ENCODE measurements at places on chromosomes 3 and 15. TPM values are rescaled to one million over a fixed set of nuclear protein-coding genes. Genes with fewer than 3 reads are reported as not detected.

CPNE9 gene
- 0.90 TPM for total RNA-seq

ZDHHC23 gene
- 15.0 TPM for total RNA-seq

IL5RA gene
- 0.69 TPM for total RNA-seq

TICRR gene
- total RNA-seq = 0.09 TPM

PPP1R14D gene
- total RNA-seq = 1.3 TPM

DNA sequence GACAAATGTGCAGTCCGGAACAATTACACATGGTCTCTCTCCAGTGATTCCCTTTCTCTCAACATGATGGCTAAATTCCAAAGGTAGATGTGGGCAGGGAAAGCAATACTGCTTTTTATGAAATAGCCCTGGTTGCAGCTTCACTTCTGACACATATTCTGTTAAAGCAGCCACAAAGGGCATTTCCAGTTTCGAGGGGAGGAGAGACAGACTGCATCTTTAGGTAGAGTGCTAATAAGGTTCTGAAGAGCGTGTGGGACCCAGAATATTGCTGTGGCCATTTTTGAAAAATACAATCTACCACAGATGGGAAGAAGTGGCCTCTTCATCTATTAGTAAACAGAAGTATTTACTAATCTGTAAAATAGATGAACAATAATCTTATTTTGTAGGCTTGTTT is 139.3 kb upstream of the PEX5L start:
- DNase-seq = no peak

DNA sequence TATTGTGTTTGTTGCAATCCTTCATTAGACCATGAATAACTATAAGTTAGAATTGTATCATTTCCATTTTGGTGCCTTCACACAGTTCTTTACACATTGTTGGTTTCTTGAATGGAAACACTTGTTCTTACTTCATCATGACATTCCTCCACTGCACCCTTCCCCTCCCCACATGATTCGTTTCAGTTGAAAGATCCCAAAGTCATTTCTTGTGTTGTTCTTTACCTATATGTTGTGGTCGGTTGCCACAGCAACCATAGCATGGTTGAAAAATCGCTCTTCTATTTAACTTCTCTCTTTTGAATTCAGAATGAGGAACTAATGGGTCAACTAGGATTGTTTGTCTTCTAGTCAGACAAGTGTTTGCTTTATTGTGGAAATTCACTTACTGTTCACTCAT is 103.3 kb downstream of the IL1RAP start:
- peaks cover 6% of the 10 kb centered on the region for H3K4me1 ChIP-seq
- no peaks in the 10 kb centered on the region for H3K27me3 ChIP-seq
- H3K36me3 ChIP-seq = no peaks in the 10 kb centered on the region
- no peak for DNase-seq
- H3K4me3 ChIP-seq = no peak overlapping the region

DNA sequence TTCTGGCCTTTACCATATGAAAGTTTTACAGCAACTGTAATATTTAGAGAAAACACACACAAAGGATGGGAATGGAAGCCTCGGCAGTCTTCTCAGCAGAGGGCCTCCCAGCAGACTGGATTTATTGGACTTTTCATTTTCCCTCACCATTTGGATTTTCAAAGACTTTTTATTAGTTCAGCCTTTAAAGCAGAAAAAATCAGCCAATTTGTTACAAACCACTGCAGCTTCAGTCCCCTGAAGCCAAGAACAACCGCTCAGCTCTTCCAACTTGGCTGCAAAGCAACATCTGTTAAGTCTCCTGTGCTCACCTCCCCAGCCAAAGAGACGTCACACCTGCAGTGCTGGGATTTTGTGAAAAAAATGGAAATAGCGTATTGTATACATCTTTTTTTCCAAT is 120.8 kb downstream of the GMPS start:
- no peak overlapping the region for H3K27ac ChIP-seq
- H3K27me3 ChIP-seq = no peaks in the 10 kb centered on the region
- no peak overlapping the region for H3K4me3 ChIP-seq
- H3K4me1 ChIP-seq = no peaks in the 10 kb centered on the region

DNA sequence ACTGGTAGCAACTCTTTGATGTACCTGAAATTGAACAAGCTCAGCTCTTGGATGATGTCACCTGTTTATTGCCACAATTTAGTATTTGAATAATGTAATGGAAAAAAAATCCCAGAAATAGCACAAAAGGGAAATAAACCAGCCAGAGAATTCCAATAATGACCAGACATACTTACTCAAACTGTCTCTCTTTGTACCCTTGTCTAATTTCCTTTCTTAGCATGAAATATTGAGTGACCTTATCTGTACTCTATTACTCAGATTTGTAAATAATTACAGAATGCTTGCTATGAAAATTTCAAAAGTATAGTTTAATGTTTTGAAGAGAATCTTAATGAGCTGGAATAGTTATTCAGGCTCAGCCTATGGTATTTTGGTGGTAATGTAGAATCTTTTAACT is 555.4 kb upstream of the SGO1 start:
- no peaks in the 10 kb centered on the region for H3K27me3 ChIP-seq
- no peak overlapping the region for H3K27ac ChIP-seq
- no peak for DNase-seq
- no peak overlapping the region for H3K4me3 ChIP-seq

DNA sequence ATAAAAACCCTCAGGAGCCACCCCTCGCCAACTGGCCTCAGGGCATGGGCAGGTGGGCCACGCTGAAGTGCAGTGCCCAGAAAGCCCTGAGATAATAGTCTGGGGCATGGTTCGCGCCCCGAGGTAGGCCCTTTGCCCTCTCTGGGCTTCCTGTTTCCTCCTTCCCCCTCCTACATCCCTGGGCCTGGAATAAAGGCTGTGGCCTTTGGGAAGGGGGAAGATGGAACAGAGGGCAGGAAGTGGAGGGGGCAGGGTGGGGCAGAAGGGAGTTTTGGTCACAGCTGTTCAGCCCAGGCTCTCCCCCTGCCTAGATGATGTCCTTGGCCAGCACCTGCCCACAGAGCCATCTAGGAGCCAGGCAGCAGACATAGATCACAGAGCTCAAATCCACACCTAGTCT is 11.3 kb downstream of the CSRNP1 start:
- peaks cover 52% of the 10 kb centered on the region for H3K4me1 ChIP-seq
- DNase-seq = no peak
- no peaks in the 10 kb centered on the region for H3K27me3 ChIP-seq
- H3K27ac ChIP-seq = peak overlapping the region; percentile 52
- peaks cover 60% of the 10 kb centered on the region for H3K36me3 ChIP-seq
- H3K4me3 ChIP-seq = no peak overlapping the region

GRCh38 chr3:121411523-121411922 is 134.3 kb downstream of the POLQ start:
- H3K4me3 ChIP-seq = no peak overlapping the region
- H3K27ac ChIP-seq = no peak overlapping the region
- H3K4me1 ChIP-seq = no peaks in the 10 kb centered on the region
- H3K36me3 ChIP-seq = no peaks in the 10 kb centered on the region

DNA sequence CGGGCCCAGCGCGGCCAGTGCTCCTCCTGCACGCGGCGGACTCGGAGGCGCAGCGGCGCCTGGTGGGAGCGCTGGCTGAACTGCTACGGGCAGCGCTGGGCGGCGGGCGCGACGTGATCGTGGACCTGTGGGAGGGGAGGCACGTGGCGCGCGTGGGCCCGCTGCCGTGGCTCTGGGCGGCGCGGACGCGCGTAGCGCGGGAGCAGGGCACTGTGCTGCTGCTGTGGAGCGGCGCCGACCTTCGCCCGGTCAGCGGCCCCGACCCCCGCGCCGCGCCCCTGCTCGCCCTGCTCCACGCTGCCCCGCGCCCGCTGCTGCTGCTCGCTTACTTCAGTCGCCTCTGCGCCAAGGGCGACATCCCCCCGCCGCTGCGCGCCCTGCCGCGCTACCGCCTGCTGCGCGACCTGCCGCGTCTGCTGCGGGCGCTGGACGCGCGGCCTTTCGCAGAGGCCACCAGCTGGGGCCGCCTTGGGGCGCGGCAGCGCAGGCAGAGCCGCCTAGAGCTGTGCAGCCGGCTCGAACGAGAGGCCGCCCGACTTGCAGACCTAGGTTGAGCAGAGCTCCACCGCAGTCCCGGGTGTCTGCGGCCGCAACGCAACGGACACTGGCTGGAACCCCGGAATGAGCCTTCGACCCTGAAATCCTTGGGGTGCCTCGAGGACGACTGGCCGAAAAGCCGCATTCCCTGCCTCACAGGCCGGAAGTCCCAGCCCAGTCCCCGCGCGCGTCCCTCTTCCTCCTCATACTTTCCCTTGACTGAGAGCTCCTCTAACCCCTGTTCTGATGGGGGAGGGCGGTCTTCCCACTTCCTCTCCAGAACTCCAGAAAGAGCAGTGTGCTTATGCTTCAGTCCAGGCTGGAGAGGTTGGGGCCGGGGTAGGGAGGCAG is 1.4 kb upstream of the IL17RC start:
- peak; percentile 92 for DNase-seq
- no peaks in the 10 kb centered on the region for H3K36me3 ChIP-seq
- H3K27ac ChIP-seq = peak overlapping the region; percentile 71

GRCh38 chr3:184512621-184513020 is 49.0 kb upstream of the EPHB3 start:
- H3K27ac ChIP-seq = no peak overlapping the region
- H3K27me3 ChIP-seq = peaks cover 42% of the 10 kb centered on the region
- H3K36me3 ChIP-seq = no peaks in the 10 kb centered on the region
- no peak overlapping the region for H3K4me3 ChIP-seq

- no peaks in the 10 kb centered on the region for H3K27me3 ChIP-seq
- DNase-seq = no peak
- H3K36me3 ChIP-seq = no peaks in the 10 kb centered on the region
- peaks cover 19% of the 10 kb centered on the region for H3K4me1 ChIP-seq
These were observed 102.0 kb downstream of the TBC1D5 start for GRCh38 chr3:17640466-17640865.

GRCh38 chr3:3499012-3499562 is 300.1 kb upstream of the LRRN1 start:
- H3K36me3 ChIP-seq = no peaks in the 10 kb centered on the region
- no peak overlapping the region for H3K27ac ChIP-seq
- no peak for DNase-seq
- no peaks in the 10 kb centered on the region for H3K27me3 ChIP-seq

GRCh38 chr3:128553560-128553959 is 60.6 kb upstream of the GATA2 start:
- no peaks in the 10 kb centered on the region for H3K4me1 ChIP-seq
- H3K27ac ChIP-seq = no peak overlapping the region
- H3K4me3 ChIP-seq = no peak overlapping the region
- DNase-seq = peak; percentile 30
- H3K36me3 ChIP-seq = no peaks in the 10 kb centered on the region
- peaks cover 24% of the 10 kb centered on the region for H3K27me3 ChIP-seq

DNA sequence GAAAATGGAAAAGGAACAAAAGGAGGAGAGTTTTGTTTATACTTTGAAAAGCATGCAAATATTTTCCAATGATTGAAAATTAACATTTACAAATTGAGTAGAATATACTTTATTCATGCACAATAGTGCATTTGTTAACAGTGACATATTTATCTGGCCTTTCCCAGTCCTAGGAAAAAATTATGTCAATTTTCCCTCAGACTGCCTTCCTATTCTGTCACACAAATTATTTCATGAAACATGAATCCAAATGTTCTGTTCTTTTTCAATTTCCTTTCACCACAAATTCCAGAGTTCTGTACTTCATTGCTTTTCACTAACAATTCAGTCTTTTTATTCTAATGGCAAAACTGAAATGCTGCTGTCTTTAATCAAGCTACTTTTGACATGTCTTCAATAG is 945.1 kb downstream of the ROBO1 start:
- H3K27me3 ChIP-seq = no peaks in the 10 kb centered on the region
- H3K4me1 ChIP-seq = no peaks in the 10 kb centered on the region
- no peak for DNase-seq
- H3K27ac ChIP-seq = no peak overlapping the region
- no peak overlapping the region for H3K4me3 ChIP-seq

- no peak overlapping the region for H3K27ac ChIP-seq
- H3K4me3 ChIP-seq = no peak overlapping the region
- no peaks in the 10 kb centered on the region for H3K27me3 ChIP-seq
- DNase-seq = no peak
- H3K4me1 ChIP-seq = no peaks in the 10 kb centered on the region
These were observed 288.0 kb downstream of the EPHA3 start for GRCh38 chr3:89395456-89395855.

- no peak overlapping the region for H3K27ac ChIP-seq
- H3K4me1 ChIP-seq = peaks cover 6% of the 10 kb centered on the region
- H3K4me3 ChIP-seq = no peak overlapping the region
- DNase-seq = no peak
- no peaks in the 10 kb centered on the region for H3K36me3 ChIP-seq
These were observed 4.6 kb upstream of the TBL1XR1 start for GRCh38 chr3:177201700-177202397.

DNA sequence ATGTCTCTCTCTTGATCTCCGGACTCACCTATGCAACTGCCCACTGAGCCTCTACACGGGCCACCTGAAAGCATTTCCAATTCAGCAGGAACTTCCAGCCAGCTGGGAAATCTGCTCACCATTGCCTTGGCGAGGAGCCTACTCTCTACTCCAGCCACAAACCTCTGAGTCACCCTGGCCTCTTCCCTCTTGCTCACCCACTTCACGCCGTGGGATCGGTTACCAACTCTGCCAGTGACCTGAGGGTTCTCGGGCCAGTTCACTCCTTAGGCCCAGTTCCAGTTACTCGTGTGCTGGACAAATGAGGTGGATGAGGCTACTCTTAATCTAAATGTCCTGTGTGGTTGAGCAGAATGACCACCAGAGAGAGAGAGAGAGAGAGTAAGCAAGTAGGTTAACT is 70.1 kb downstream of the CEMIP start:
- DNase-seq = peak; percentile 83
- H3K27ac ChIP-seq = no peak overlapping the region
- no peaks in the 10 kb centered on the region for H3K27me3 ChIP-seq
- H3K36me3 ChIP-seq = no peaks in the 10 kb centered on the region
- H3K4me3 ChIP-seq = no peak overlapping the region

DNA sequence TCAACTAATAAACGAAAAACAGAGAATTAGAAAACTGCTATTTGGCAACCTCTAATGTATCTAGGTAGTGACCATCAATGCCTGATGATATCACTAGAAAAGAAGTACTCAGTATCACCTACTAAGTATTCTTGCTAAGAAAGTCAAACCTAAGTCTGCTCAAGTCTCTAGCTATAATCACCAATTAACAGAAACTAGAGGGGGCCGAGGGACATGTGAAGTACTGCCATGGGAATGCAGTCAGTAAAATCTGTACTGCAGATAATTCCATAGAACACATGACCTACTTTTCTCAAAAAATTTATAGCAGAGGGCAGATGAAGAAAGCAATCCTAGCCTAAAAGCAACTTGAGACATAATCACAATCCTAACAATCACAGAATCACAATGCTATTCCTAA is 51.4 kb downstream of the CPEB1 start:
- H3K27ac ChIP-seq = no peak overlapping the region
- H3K4me1 ChIP-seq = no peaks in the 10 kb centered on the region
- no peaks in the 10 kb centered on the region for H3K36me3 ChIP-seq
- peaks cover 12% of the 10 kb centered on the region for H3K27me3 ChIP-seq

DNA sequence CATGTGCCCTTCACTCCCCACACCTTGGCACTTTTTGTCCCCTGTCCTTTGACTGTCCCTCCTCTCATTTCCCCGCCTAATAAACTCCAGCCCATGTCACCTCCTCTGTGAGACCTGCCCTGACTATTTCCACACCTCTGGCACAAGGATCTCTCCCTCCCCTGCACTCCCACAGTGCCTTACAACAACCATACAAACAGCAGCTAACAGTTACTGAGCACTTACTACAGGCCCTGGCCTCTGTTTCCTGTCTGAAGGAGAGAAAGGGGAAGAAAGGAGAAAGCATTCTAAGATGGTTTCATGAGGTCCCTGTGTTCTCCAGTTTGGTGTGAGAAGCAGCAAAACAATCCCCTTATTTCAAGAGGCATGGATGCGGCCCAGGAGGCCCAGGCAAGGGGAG is 20.0 kb upstream of the TRH start:
- no peaks in the 10 kb centered on the region for H3K4me1 ChIP-seq
- no peaks in the 10 kb centered on the region for H3K36me3 ChIP-seq
- H3K27ac ChIP-seq = no peak overlapping the region

All from upper lobe of right lung (tissue), 1 donor.